ENCODE measurements at places on chromosomes 2 and 18.
A peak's percentile ranks its signal among the peaks of the same experiment; 100 is the strongest.

- DNase-seq, result no peak
These were observed 107.8 kb downstream of the CTNNA2 start for GRCh38 chr2:79620679-79621078.

GRCh38 chr18:22928339-22928738 is 4.8 kb upstream of the RBBP8 start:
- DNase-seq, result no peak

DNA sequence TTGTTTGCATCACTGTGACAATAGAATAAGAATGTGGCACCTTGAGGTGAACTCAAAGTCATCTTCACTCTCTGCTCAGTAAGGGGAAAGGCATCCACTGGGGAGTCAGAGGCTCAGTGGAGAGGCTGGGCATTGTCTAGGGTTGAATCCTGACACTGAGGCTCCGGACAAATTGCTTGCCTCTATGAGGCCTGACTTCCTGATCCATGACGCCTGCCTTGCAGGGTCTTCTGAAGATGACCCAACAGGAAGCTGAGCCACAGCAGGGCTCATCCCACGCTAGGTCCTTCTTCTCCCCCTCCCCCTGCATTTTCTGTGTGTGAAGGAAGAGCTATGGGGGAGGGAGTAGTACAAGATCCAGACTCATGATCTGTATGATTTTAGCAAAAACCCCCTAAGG is 265.1 kb downstream of the SH3BP4 start:
- no peak for DNase-seq

GRCh38 chr2:164371916-164372315 is 249.4 kb downstream of the GRB14 start:
- DNase-seq, result no peak

- DNase-seq, result no peak
These were observed 3.0 kb upstream of the UGT1A9 start for GRCh38 chr2:233668605-233669260.

DNA sequence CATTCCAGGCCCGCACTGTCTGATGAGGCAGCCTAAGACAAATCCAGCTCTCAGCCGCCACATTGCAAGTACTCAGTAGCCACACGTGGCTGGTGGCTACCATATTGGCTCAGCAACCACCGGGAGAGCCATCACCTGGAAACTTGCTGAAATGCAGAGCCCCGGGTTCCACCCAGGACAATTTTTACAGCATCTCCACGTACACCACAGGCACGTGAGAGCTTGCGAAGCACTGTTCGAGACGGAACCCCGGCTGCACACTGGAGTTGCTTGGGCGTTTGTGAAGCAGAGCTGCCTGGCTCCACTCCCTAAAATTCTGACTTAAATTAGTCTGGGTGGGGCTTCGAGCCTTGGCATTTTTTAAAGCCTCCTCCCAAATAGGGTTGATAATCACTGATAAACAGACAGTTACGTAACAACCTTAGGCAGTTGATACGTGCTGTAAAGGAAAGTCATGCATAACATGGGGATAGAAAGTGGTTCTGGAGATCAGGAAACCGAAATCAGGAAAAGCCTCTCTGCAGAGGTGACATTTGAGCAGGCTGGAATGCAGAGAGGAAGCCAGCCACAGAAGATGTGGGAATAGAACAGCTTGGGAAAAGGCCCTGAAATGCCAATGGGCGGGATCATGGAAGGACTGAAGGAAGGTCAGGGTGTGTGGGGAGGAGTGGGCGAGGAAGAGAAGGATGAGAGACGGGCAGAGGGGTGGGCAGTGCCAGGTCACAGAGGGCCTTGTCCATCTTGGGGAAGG is 6.2 kb downstream of the ASAP2 start:
- DNase-seq, result no peak

GRCh38 chr2:155519529-155520130 is 812.9 kb downstream of the NR4A2 start:
- DNase-seq, result no peak

- no peak for DNase-seq
These were observed 1094.8 kb downstream of the SUCLG1 start for GRCh38 chr2:83364264-83364663.

DNA sequence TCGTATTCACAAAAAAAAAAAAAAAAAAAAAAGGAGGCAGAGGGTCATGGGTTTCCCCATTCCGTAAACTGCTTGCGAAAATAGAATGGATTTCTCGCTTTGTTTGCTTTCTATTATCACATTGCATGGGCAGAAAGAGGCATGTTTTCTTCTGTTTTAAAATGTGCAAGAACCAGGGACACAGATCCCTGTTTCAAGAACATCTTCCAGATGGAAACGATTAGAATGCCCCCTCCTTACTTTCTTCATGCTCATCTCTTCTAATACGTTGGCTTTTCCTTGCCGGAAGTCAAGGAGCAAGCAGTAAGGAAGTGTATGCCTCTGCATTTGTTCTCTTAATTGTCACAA is 51.0 kb upstream of the ZNF516 start:
- no peak for DNase-seq

- no peak for DNase-seq
These were observed 397.7 kb downstream of the TRIB2 start for GRCh38 chr2:13114391-13114790.

GRCh38 chr18:10140461-10141282 is 226.9 kb downstream of the VAPA start:
- no peak for DNase-seq

DNA sequence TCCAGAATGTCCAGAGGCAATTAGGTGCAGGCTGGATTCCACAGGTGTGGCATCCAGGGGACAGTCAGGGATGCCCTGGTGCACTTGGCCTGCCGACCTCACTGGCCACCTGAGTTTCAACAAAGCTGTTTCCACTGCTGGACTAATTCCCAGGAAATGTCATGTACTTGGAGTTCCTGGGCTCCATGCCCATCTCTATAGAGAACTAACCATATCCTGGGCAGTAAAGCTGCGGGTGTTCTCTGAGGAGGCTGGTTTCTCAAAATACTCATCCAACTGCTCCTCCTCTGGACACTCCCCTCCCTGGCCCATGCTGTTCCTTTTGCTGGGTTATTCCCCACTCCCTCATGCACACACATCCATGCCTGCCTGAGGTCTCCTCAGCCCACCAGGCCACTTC is 161.9 kb upstream of the SKOR2 start:
- no peak for DNase-seq

DNA sequence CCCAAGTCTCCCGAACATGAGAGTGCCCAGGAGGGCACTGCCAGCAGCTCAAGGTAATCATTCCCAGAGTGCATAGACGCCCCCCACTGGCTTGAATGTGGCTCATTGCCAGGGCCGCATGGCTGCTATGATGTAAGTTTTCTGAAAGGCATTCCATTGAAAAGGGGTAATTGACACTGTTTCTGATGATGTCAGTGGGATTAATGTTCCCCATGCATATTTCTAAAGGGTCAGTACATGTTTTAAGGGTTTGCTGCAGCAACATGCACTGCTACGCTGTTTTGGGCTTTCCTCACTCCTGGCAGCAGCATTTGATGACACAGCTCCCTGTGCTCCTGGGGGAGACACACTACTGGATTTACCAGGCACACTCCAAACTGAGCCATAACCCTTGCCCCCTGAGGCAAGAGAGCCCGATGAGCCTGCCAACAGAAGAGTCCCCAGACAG is 36.7 kb downstream of the KIAA2012 start:
- DNase-seq, result no peak

- peak; percentile 51 for DNase-seq
These were observed 55.7 kb downstream of the DNMT3A start for GRCh38 chr2:25286025-25286400.

DNA sequence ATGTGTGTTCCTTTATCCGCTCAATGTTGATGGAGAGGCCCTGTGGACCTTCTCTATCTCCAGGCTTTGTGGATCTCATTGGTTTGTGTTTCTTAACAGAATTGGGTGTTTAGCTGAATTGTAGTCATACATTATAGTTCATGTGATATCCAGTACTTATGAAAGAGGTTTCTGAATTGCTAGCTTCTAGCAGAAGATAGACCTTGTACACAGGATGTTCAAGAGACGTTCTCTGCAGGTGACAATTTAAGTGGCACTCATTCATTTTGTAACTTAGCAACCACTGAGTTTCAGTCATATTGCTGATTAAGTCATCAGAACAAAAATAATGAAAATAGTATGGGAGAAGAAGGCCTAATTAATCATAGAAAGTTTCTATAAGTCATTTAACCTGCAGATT is 279.2 kb downstream of the ALPK2 start:
- DNase-seq, result no peak

DNA sequence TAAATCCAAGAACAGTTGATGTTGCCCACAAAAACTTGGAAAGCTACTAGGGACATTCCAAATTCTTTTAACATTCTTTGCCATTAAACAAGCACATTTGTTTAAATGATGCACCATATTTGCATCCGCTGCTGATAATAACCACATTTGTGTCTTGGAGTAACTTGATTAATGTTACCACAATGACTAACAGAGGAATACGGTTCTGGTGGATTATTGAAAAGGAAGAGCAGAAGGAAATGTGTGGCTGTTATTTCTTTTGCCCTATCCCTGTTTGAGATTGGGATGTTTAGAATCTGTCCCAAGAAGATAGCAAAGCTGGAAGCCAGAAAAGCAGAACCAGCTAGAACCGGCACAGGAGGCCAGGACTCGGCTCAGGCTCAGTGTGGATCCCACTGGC is 39.2 kb upstream of the RASGRP3 start:
- no peak for DNase-seq

GRCh38 chr2:31269087-31269486 is 35.1 kb downstream of the EHD3 start:
- no peak for DNase-seq

DNA sequence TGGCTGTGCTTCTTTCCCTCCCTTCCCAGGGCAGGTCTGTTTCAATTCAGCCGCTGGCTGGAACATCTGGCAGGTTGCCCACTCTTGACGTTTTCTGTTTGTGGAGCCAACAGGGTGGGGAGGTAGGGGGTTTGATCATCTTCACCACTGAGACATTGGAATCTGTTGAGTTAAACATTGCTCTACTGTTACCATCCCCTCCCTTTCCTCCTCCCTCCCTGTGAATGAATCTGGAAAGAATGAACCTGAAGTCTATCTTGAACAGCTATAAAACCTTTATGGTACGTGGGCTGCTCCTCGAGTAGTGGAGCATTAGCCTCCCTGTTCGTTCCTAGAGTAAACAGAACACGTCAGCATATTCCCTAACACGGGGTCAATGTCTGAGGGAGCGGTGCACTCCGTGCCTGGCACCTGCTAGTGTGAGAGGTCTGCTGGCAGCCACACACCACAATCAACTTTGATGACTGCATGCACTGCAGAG is 249.9 kb upstream of the RBBP8 start:
- no peak for DNase-seq

DNA sequence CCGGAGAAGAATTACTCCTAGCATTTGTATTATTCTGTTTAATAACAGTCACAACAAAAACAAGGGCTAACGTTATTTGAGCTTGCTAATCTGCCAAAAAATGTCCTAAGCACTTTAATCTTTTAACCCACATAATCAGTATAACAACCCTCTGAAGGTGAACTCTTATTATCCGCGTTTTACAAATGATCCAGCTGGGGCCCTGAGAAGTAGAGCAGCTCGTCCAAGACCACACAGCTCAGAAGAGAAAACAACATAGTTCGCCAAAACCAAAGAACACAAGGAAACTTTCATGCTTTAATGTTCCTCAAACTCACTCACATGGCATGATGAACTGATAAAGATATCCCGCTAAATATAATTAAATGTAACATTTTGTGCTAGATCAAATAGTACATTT is 159.7 kb upstream of the ZNF236 start:
- no peak for DNase-seq

Measured in stimulated activated CD8-positive, alpha-beta memory T cell treated with anti-CD3 and anti-CD28 coated beads, Interleukin-15, amount 100 ng/mL, for 4 hours (primary cell).